ENCODE measurements at places on chromosomes 12 and 14.

DNA sequence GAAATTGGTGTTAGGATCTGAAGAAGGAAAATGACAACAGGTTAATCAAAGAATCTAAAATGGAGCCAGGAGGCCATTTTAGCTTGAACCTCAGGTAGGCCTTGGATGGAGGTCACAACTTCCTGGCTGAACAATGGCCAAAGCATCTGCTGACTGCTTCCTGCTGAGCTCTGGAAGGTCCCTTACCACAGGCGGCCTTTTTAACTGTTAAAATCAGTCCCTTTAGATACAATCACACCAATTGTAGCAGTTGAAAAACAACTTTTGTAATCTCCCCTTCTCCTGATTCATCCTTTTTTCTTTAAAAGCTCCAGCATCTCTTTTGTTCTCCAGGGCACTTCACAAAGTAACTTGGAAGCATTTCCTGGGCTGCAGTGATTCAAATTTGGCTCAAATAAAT, 388.8 kb downstream of the PDZRN4 start:
- no peak for DNase-seq

DNA sequence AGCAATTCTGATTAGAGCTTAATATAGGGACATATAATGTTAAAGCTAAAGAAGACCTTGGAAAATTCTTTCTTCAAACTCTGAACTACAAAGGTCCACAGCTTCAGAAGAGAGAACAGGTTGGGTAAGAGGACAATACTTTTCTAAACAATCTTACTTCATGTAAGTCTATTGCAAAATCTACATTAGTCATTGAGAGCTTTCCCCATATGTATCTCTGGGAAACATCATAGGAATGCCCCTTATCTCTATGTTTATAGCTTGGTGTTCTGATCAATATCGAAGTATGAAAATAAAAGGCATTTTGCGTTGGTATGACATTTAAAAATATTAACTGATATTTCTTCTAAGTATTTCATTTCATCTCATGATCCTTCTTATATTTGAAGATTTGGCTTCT, 962.6 kb downstream of the AACS start:
- DNase-seq = no peak

- DNase-seq = no peak
Observed at GRCh38 chr12:110813756-110814155, 33.0 kb upstream of the CCDC63 start.

- DNase-seq = no peak
Observed at GRCh38 chr12:88643685-88644084, 63.4 kb upstream of the KITLG start.

GRCh38 chr14:21668377-21668776, 5.2 kb downstream of the OR4E1 start:
- DNase-seq = no peak

GRCh38 chr12:88897723-88898122, 317.5 kb upstream of the KITLG start:
- no peak for DNase-seq

- no peak for DNase-seq
Observed at GRCh38 chr12:54439096-54439495, 20.0 kb upstream of the ITGA5 start.

DNA sequence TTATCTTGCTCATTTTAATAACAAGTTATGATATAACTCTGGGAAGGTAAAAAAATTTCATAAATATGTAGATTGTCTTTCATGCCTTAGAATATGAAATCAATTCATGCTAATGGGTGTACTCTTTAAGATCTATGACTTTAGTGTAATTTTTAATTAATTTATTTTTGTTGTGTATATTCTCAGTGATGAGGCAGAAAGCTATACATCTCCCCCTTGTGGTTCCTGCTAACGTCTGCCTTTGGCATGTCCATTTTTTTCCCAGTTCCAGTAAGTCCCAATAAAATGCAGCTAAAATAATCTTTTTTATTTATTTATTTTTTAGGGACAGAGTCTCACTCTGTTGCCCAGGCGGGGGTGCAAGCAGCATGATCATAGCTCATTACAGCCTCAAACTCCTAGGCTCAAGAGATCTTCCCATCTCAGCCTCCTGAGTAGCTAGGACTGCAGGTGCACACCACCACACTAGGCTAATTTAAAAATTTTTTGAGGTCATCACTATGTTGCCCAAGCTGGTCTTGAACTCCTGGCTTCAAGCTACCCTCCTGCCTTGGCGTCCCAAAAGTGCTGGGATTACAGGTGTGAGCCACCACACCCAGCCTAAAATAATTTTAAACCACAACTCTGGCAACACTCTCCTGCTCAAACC, 3.3 kb upstream of the CHURC1 start:
- no peak for DNase-seq

- DNase-seq = no peak
Observed at GRCh38 chr14:76763096-76764041, 2.1 kb downstream of the VASH1 start.

DNA sequence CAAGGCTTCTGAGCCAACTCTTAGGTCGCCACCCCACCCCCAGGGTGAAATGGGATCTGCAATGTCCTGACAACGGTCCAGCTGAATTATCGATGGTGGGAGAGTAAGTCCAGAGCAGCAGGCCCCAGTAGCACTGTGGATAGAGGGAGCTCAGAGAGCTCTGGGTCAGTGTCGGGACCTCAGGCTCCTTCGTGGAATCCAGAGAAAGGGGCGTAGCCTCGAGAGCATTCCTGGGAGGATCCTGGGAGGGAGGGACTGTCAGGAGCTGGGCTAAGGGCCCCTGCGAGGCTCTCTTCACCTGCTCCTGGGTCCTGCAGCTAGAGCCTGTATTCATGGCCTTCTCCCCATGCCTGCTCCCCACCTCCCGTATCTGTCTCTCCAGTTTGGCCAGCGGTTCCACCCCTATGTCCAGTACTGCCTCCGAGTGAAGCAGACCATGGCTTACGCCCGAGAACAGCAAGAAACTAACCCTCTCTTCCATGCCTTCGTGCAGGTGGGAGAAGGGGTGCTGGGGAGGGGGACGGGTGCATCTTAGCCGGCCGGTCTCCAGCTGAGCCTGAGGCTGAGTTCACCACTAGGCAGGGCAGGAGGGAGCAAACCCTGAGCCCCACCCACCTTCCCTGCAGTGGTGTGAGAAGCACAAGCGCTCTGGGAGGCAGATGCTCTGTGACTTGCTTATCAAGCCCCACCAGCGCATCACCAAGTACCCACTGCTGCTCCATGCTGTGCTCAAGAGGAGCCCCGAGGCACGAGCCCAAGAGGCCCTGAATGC, 6.6 kb downstream of the PLEKHG6 start:
- no peak for DNase-seq
